ENCODE measurements at places on chromosomes 13 and 19.

GRCh38 chr13:32911506-32911905 is 104.7 kb upstream of the KL start:
- DNase-seq: peak; percentile 41

GRCh38 chr13:106680796-106681472 is 113.0 kb upstream of the ARGLU1 start:
- peak; percentile 70 for DNase-seq

- no peak for DNase-seq
Measured at GRCh38 chr19:50312967-50313811, 16.0 kb downstream of the KCNC3 start.

DNA sequence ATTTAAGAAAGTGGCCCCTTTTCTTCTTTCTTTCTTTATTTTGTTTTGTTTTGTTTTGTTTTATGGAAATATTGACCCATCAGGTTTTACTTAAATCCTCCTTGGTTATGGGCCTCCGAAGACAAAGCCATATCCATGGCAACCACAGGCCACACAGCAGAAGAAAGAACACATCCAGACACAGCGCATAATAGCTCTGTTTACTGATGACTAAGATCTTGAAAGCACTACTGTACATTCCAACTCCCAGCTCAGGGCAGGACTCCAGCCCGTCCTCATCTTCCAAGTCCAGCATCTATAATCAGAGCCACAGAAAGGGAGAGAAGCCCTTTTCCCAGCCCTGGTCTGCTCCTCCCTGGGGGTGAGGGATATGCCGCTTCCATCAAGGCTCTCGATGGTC is 84.3 kb downstream of the NUFIP1 start:
- DNase-seq: no peak

- no peak for DNase-seq
Measured at GRCh38 chr19:16449330-16449961, 22.3 kb downstream of the EPS15L1 start.

- DNase-seq: peak; percentile 74
Measured at GRCh38 chr13:20703780-20704458, 420 bp downstream of the IL17D start.

DNA sequence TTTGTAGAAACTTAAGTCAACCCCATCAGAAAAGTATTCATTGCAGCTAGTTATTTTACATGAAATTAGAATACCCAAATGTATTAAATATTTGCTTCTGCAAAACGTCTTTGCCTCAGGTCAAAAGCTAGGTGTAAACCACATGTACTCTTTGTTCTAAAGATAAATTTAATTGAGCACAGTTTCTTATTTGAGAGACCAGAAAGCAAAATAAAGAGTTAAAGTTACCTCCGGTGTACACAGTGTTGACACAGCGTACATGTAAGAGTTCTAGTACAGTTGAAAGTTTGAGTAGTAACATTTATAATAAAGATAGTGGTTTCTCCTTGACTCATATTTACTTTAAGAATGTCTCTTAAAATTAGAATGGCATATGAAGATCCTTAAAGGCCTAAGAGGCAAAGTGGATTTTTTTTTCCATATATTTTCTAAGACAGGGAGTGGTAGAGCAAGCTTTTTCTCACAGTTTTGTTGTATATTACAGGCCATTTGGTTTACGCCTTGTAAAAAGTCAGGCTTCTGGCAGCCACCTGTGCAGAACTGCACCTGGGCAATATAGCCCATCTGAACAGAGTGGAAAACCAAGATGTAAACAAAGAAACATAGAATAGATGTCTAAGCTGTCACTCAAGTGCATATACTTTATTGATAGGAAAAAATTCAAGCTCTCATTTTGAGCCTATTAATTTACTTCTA is 2.9 kb downstream of the LRCH1 start:
- no peak for DNase-seq

GRCh38 chr19:32201636-32202051 is 143.8 kb upstream of the ZNF507 start:
- no peak for DNase-seq

- DNase-seq: peak; percentile 31
Measured at GRCh38 chr19:6590258-6590826, 608 bp downstream of the CD70 start.

- no peak for DNase-seq
Measured at GRCh38 chr13:36804588-36804987, 14.4 kb upstream of the RFXAP start.

GRCh38 chr19:14561847-14562351 is 10.0 kb downstream of the NDUFB7 start:
- DNase-seq: no peak

DNA sequence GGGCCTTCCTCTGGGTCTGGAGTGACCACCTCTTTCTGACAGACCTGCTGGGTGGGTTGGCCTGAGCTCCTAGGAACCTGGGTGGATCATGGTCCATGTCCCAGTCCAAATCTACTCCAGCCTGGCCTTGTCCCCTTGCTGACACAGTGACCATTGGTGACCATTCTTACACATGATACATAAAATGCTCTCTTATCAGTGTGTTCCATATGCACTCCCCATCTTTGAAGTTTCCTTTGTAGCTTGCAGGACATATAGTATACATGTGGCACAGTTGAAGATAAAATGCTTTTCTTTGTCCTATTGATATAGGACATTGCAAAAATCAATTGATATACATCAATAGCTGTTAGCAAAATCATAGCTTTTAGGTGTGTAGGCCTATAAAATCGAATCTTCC is 291.8 kb downstream of the MYO16 start:
- no peak for DNase-seq

DNA sequence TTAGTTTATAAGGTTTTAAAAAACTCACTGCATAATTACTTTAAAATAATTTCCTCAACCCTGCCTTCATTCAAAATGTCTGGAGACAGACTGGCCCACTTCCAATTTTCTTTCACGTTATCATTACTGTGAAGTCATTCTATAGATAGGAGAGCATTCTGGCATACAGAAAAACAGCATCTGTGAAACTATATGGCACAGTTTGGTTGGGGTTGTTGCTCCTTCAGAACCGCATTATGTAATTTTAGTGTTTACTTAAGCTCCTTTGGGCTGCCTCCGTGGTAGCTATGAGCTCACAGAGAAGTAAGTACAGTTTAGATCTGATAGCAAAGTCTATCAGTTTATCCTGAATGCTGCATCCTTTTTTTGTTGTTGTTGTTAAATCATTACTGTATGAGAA is 104.3 kb downstream of the KCNRG start:
- DNase-seq: no peak

DNA sequence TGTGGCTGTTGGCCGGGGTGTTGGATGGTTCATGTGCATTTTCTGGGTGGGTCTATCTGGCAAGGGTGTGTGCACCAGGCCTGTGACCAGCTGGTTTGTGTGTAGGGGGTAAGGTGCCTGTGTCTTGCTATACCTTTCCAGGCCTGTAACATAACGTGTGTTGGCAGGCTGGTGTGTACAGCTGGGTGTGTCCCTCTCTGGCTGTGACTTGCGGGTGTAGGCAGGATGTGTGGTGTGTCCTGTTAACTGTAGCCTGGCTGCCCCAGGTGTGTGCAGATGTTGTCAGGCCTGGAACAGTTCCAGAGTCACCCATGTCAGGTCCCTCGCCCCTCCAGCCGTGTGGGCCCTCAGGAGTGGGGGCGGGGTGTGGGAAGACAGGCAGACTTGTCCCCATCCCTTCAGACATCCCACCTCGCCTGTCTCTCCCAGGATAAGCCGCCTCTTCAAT is 9.8 kb downstream of the KCTD15 start:
- DNase-seq: no peak

DNA sequence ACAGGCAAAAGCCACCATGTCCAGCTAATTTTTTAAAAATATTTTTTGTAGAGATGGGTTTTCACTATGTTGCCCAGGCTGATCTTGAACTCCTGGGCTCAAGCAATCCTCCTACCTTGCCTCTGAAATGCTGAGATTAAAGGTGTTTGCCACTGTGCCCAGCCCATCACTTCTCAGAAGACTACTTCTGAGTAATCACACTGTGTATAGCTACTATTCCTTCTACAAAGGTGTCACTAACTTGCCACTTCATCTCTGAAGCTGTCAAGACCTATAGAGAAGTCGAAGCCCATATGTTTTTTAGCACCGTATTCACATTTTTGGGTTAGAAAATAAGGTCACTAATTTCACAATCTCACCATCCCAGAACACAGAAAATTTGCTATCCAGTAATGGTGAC is 36.0 kb upstream of the FNDC3A start:
- no peak for DNase-seq

GRCh38 chr19:13741893-13742292 is 22.4 kb upstream of the MRI1 start:
- no peak for DNase-seq

GRCh38 chr19:16951529-16951928 is 62.7 kb downstream of the F2RL3 start:
- DNase-seq: no peak

DNA sequence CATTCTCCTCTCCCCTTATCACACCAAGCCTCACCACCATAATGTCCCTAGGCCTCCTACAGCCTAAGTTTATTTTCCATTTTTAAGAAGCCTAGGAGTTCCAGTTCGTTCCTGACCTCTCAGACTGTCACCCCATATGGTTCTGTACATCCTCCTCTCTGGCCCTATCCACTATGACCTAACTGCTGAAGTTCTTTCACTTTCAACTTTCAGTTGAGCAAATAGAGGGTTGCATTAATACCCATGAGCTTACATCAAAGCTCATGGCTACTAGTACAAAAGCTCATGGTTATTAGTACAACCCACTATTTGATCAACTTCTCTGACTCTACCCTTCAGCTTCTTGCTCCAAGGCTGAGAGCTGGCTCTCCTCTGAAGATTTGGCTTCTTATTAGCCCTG is 72.9 kb downstream of the FGF14 start:
- DNase-seq: no peak

GRCh38 chr19:51002542-51003311 is 1.3 kb upstream of the KLK8 start:
- DNase-seq: peak; percentile 97

DNA sequence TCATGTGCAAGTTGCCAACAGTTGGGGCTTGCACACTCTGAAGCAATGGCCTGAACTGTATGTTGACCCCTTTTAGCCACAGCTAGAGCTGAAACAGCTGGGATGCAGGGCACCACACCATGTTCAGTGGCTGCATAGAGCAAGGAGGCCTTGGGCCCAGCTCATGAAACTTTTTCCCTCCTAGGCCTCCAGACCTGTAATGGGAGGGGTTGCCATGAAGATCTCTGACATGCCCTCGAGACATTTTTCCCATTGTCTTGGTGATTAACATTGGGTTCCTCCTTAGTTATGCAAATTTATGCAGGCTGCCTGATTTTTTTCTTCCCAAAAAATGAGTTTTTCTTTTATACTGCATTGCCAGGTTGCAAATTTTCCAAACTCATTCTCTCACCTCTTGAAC is 165.1 kb upstream of the PRR20A start:
- no peak for DNase-seq

DNA sequence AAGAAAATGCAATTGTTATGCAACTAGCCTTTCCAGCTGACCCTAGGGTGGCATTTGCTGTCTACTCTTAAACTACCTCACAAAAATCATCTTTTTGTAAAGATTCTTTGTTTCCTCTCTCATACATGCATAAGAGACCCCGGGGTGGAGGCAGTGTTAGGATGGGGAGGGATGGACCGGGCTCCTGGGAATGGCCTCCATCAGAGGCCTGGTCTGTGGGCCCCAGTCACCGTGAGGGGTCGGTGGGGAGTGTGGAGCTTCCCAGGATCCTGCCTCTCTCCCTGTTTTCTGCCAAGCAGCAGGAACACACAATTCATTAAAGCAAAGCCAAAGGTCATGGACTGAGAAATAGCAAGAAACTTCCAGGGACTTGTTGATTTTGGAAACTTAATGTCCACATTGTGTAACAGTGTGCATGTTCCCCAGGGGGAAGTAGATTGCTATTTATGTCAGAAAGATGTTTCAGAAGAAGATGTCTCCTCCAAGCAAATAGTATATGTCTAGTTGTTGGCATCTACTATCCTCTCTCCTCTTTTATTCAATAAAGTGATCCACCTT is 241.4 kb downstream of the ENOX1 start:
- DNase-seq: no peak

GRCh38 chr19:35408284-35409171 is 37.7 kb downstream of the GPR42 start:
- DNase-seq: no peak

DNA sequence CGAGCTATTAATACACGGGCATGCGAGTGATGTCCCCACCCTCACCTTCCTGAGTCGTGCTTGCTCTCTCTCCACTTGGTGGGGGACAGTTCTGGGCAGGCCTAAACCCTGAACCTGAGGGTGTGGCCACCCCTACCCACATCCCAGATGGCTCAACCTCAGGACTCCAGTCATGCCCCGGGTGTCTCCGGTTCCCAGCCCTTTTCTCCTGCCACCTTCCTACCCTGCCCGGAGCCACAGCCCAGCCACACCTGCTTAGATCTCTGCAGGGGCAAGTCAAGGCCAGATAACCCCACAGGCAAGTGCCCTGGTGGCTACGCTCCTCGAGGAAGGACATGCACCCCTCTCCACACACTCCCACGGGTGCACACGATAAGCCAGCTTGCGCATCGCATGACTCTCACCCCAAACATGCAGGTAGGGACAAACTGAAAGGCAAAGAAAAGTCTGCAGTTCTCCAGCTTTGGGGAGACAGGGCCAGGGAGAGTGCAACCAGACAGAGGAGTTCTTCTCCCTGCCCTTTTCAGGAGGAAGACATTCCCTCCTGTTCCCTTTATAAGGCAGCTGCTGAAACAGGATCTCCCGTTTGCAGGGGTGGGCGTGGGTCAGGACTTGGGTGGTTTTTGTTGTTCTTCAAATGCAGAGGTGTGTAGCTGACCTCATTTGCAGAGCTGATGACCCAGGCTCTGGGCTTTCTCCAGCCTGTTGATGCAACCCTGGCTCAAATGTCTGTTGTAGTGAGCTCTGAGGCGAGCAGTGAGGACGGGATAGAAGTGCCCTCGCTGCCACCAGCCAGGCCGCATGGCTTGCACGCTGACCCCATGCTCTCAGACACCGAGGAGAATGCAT is 88.6 kb downstream of the DPF1 start:
- no peak for DNase-seq

DNA sequence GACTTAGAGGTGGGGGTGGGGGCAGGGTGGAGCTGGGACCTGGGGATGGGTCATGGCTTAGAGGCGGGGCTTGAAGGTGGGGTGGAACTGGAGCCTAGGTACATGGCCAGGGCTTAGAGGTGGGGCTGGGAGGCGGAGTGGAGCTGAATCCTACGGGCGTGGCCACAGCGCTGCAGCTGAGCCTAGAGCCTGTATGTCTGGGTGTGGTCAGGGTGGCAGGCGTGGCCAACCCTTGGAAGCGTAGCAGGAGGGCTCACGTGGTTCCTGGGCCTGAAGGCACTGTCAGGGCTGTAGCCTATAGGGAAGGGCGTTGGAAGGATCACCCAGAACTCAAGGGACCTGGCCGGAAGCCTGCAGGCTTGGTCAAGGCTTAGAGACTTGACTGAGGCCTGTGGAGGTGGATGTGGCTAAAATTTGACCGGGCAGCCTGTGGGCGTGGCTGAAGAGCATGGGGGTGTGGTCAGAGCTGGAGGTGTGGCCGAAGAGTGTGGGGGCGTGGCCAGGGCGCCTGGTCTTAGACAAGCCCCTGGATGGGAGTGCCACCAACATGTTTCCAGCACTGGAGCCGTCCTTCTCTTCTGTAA is 24.3 kb downstream of the COLGALT1 start:
- peak; percentile 93 for DNase-seq

Data from WTC11 (cell line).